Fibroblast of lung (primary cell): ENCODE measurements at places on chromosomes 6 and 20. TPM values are rescaled to one million over a fixed set of nuclear protein-coding genes. Genes with fewer than 3 reads are reported as not detected.

SNAP25 gene
- total RNA-seq, result 1.5 and 4.5 TPM in 2 replicates

RAD21L1 gene
- total RNA-seq, result 0.50 TPM in 1 of 2 replicates, not detected in the other

PI16 gene
- total RNA-seq, result 0.26 TPM in 1 of 2 replicates, not detected in the other

IRAK1BP1 gene
- total RNA-seq, result 4.4 and 5.6 TPM in 2 replicates

ECT2L gene
- under 0.01 and 0.17 TPM in 2 replicates for total RNA-seq

AAR2 gene
- 21.8 and 24.6 TPM in 2 replicates for total RNA-seq

HFE gene
- 6.4 and 18.3 TPM in 2 replicates for total RNA-seq

TRIM40 gene
- total RNA-seq, result not detected in 2 replicates

PDYN gene
- not detected in 2 replicates for total RNA-seq

PABPC1L gene
- total RNA-seq, result 6.7 and 11.9 TPM in 2 replicates

TRIM10 gene
- total RNA-seq, result not detected in 2 replicates

FKBP5 gene
- total RNA-seq, result 13.4 and 16.3 TPM in 2 replicates

DEFB114 gene
- not detected in 2 replicates for total RNA-seq

DSN1 gene
- total RNA-seq, result 4.6 and 8.3 TPM in 2 replicates

CLPSL2 gene
- not detected in 2 replicates for total RNA-seq

C20orf96 gene
- total RNA-seq, result 3.9 and 4.8 TPM in 2 replicates

RBPJL gene
- not detected in 2 replicates for total RNA-seq

RBBP8NL gene
- total RNA-seq, result not detected in 2 replicates

OOEP gene
- 0.17 TPM in 1 of 2 replicates, not detected in the other for total RNA-seq

COL12A1 gene
- total RNA-seq, result 580 and 1,023 TPM in 2 replicates

NKX2-2 gene
- total RNA-seq, result not detected in 2 replicates

CEP250 gene
- 24.7 and 45.9 TPM in 2 replicates for total RNA-seq

CPNE1 gene
- 88.8 and 101 TPM in 2 replicates for total RNA-seq

CALHM4 gene
- total RNA-seq, result not detected in 2 replicates

RNF8 gene
- total RNA-seq, result 19.5 TPM in 2 replicates

PPP1R11 gene
- total RNA-seq, result 13.9 and 16.8 TPM in 2 replicates

CST2 gene
- total RNA-seq, result not detected in 2 replicates
